Stimulated activated CD8-positive, alpha-beta memory T cell treated with anti-CD3 and anti-CD28 coated beads, Interleukin-12 subunit alpha, Interleukin-12 subunit beta, amount 100 ng/mL, for 1 hour (primary cell): ENCODE measurements at places on chromosomes 7 and 10.

DNA sequence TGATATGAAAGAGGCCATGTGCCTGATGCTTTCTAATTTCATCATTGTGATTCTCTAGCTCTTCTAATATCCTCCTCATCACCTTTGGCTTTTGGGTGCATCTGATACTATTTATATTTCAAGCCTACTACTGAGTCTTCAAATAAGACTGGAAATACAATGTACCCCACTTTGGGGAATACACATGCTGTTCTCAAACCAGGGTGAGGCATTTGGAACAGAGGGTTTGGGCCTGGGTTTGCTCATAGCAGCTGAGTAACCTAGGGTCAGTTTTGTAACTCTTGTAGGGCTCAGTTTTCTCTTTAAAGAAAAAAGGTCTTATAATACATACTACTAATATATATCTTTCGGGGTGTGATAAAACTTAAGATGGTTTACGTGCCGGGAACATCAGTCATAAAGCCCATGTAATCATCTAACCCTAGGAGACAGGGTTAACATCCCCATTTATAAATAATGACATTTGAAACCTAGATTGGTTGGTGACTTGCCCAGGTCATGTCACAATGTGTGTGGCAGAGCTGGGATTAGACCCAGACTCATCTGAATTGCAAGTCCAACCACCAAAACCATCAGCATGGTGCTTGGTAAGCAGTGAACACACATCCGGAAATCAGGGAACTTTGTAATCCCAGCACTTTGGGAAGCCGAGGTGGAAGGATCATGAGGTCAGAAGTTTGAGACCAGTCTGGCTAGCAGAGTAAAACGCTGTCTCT is 23.0 kb downstream of the AKR1B15 start:
- DNase-seq = no peak

- no peak for DNase-seq
Measured at GRCh38 chr10:37572206-37572605, 285.2 kb downstream of the ZNF248 start.

DNA sequence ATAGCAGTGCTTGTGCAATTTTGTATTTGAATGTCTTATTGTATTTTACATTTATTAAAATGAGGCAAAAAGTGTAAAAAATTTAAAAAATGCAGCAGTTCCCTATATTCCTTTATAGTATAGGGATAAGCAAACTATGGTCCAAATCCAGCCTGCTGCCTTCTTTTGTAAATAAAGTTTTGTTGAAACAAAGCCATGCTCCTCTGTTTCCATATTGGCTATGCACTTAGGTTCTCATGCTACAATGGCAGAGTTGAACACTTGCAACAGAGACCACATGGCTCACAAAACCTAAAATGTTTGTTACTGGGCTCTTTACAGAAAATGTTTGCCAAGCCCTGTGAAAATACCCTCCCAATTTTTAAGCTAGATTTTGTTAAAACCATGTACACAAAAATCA is 50.1 kb downstream of the ARHGAP12 start:
- DNase-seq = no peak

- no peak for DNase-seq
Measured at GRCh38 chr7:4168041-4168440, 514.1 kb upstream of the FOXK1 start.

DNA sequence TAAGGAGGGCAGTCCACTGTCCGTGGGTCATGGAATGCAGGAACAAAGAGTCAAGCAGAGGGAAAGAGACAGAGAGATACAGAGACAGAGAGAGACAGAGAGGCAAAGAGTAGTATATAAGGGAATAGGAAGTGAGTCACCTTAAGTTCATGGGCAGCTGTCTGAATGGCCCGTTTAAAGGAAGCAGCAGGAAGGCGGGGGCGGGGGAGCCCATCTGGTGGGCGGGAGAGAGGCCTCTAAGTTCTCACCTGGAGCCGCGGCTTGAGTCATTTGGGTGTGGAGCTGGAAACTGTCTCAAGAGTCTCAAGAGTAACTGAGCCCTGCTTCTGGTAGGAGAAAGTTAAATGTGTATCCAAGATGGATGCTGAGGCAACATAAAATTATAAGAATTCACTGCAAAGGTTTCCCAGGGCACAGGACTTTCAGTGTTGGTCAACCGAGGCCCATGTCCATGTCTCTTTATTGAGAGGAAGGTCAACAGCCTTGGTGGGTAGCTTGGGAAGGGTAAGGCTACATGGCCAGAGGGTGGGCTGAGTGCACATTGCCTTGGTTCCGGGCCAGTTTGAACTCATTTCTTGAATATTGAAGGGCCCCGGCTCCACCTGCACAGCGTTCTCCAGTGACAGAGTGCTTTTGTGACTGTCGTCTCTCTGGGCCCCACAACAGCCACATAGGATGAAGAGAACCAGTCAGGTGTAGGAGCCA is 85.5 kb upstream of the CACUL1 start:
- DNase-seq = no peak

DNA sequence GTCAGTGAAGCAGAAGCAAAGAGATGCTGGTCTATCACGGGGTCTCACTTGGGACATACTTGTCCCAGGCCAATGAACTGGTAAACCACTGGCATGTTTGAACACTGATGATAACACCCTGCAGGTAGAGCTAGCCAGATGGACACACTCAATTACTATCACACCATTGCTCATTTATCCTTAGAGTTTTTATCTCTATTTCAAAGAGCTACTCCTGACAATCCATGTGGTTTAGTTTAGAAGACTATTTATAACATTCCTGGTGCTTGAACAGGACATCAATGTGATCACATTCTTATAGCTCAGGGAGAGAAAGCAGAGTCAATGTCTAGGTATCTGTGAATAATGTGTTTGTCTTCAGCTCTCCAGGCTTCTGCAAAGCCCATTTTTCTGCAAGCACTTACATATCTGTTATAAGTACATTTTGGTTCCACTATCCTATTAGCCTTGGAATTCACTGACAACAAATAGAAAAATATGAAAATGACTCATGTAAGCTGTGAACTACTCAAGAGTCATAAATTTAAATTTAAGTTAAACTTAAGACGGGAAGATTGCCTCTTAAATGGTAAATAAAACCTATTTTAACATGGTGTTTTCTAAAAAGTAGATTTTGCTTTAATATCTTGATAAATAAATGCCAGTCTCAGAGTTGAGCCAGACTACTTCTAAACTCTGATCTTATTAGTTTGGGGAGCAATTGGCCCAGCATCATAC is 106.7 kb upstream of the MBL2 start:
- no peak for DNase-seq

DNA sequence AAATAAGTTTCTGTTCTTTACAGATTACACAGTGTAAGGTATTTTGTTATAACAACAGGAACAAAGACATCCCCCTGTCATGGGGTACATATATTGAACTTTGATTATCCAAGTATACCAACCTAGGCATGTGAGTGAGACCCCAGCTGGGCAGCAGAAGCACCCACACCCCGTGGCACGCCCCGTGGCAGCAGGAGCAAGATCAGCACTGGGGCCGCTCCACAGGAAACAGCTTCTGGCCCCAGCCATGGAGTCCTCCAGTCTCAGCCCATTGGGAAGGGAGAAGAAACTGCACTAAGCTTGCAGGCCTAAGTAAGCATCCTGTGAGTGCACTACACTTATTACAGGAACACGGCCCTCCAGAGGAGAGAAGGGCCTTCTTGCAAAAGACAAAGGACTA is 24.2 kb upstream of the TMEM72 start:
- DNase-seq = no peak

- no peak for DNase-seq
Measured at GRCh38 chr10:114084215-114084614, 40.5 kb downstream of the ADRB1 start.

DNA sequence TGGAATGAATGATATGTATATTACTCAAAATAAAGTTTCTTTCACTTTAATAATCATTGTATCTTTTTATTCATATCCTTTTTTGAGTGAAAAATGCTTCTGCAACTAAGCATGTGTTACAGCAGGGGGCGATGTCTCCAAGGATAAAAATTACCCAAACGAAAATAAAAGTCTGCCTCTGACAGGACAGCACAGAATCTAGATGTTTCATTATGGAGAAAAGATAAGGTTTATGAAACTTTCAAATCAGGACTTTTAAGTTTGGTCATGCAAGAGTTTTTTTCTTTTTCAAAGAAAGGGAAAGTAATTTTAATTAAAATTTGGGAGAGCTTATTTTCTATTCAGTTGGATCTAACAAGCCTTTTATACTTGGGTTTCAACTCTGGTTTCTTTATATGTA is 48.4 kb downstream of the TES start:
- no peak for DNase-seq

- no peak for DNase-seq
Measured at GRCh38 chr10:128631801-128632241, 505.6 kb upstream of the MKI67 start.

DNA sequence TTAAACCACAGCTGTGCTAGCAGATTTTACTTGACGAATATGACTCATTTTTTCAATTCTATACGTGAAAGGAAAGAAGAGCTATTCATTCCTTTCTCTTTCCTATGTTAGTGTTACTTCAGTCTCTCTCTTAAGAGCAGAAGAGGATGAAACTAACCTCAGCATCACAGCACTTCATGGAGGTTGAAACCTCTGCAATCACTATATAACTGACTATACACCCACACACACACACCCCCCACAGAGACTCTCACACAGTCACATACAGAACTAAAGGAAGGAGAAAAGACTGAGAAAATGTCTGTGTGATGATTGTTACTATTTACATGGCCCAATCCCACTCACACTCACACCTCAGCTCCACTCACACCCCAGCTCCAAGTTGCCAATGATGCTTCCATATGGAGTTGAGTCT is 104.2 kb downstream of the KIF20B start:
- no peak for DNase-seq
